ENCODE measurements at places on chromosomes 7 and 10.

- DNase-seq, result no peak
Observed at GRCh38 chr10:59888781-59889435, 17.4 kb downstream of the CCDC6 start.

- no peak for DNase-seq
Observed at GRCh38 chr10:96618653-96619052, 31.8 kb upstream of the TM9SF3 start.

- DNase-seq, result no peak
Observed at GRCh38 chr7:75813781-75814236, at the start of gene CCL24. CCL24 (minus strand) TSS chr7:75813806; CDS start chr7:75813715, 91 bp downstream.

GRCh38 chr10:101686133-101686925 is 8.6 kb downstream of the FBXW4 start:
- DNase-seq, result no peak

- no peak for DNase-seq
Observed at GRCh38 chr7:122303531-122304318, 825 bp downstream of the FEZF1 start.

DNA sequence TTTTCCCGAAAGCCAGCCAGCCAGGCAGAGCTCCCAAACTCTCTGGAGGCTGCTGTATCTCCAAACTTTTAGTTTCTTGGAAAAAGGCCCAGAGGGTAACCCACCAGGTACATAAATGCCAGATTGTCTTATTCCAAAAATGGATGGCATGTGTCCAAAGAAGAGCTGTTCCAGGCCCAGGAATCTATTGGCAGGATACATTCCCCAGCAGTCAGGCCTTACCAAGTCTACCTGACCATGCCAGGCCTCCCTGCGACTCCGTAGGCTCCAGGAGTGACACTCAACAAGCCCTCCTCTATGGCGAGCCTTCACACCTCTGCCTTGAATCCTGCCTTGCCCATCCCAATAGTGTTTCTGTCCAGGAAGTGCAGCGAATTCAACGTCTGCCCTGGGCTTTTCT is 95.6 kb downstream of the GRB10 start:
- no peak for DNase-seq

GRCh38 chr7:80135309-80136104 is 876 bp downstream of the GNAI1 start:
- no peak for DNase-seq

DNA sequence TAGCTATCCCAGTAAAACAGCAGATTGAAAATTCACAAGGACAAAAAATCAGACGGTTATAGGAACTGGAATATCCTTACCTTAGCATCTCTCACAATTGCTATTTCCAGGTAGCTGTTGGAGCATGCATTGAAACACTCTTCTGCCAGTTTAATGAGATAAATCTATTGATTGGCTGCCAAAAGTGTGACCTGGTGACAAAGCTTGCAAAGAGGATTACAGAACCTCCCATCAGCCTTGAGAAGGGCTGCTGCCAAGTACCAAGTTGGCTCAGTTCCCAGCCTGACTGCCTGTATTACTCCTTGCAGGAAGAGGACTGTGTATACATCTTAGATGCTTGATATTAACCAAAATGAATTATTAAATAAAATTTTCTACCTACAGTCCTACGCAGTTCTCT is 5.1 kb downstream of the PRLHR start:
- no peak for DNase-seq
